ENCODE measurements at places on chromosomes 3 and 15. TPM values are rescaled to one million over a fixed set of nuclear protein-coding genes. Genes with fewer than 3 reads are reported as not detected.

- DNase-seq = no peak
These were observed 25.9 kb upstream of the CDV3 start for GRCh38 chr3:133547432-133548041.

DNA sequence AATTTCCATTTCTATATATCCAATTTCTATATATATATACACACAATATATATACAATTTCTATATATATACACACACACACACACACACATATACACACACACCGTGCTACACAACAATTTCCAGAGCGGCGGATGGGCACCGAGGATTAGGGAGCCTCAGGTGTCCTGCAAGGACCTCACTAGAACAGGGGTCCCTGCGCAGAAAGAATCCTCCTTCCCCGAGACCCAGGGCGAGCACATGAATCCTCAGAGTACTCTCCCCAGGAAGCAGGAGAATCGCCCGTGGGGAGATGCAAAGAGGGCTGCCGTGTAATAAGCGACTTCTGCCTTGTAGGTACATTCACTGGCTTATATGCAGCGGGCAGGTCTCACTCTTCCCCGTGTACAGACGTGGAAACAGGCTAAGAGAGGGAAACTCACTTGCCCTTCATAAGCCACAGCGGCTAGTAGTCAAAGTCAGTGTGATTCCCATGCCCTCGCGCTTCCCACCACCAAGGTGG is 467 bp downstream of the PIF1 start:
- no peak for DNase-seq

GRCh38 chr3:49327485-49327884 is 12.4 kb downstream of the USP4 start:
- DNase-seq = no peak

GRCh38 chr3:42839616-42840015 is 30.4 kb downstream of the ACKR2 start:
- peak; percentile 76 for DNase-seq

GRCh38 chr15:60299452-60300047 is 98.2 kb downstream of the ANXA2 start:
- DNase-seq = peak; percentile 26

DNA sequence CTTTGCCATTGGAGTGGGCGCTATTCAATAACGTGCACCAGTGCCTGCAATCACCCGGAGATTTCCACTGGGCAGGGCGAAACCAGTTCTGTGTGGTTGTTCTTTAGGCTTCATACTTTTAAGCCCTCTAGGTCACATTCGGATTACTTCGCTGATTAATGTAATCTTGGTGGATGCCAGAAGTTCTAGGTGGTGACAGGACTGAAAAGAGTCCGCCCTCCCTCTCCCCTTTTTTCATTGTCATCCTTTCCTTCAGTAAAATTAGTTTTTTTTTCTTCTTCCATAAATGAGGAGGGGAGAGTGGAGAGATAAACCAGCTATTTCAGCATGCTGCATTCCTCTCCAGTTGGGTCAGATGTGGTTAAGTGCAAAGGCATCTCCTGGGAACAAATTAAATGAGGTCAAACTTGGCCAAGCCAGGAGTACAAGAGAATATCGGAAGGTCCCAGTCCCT is 2.3 kb upstream of the SLC2A2 start:
- no peak for DNase-seq

The GPR149 gene
- polyA plus RNA-seq = 0.21 TPM

The MCF2L2 gene
- 1.2 TPM for polyA plus RNA-seq

The SLC28A1 gene
- polyA plus RNA-seq = 27.8 TPM

Measured in small intestine (tissue), 16 donors.